Breast epithelium (tissue), 4 donors: ENCODE measurements at places on chromosomes 16 and 17. TPM values are rescaled to one million over a fixed set of nuclear protein-coding genes. Genes with fewer than 3 reads are reported as not detected.
A peak's percentile ranks its signal among the peaks of the same experiment; 100 is the strongest.

GRCh38 chr17:4261452-4261851, 2.3 kb downstream of the ANKFY1 start:
- H3K36me3 ChIP-seq, result no peaks in the 10 kb centered on the region
- no peak for DNase-seq
- H3K4me1 ChIP-seq, result peaks cover 6% of the 10 kb centered on the region
- no peaks in the 10 kb centered on the region for H3K27me3 ChIP-seq

DNA sequence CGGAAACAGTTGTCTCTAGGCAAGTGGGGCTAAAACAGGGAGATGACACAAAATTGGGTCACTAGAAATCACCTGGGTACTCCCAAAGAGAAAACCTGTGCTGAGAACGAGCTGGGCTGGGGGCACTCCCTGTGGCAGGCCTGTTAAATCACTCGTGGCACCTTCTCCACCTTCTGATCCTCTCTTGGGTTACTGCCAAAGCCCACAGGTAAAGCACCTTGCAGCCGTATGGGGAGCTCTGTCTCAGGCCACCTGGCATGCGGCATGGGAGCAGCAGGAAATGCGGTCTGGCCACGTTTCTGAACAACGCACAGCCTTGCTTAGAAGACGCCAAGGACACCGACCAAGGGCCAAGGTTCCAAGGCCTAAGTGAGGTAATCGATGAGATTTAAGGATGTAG, 21.5 kb upstream of the ICAM2 start:
- H3K4me3 ChIP-seq, result no peak overlapping the region
- peaks cover 16% of the 10 kb centered on the region for H3K36me3 ChIP-seq
- no peak overlapping the region for H3K27ac ChIP-seq
- no peaks in the 10 kb centered on the region for H3K27me3 ChIP-seq
- H3K4me1 ChIP-seq, result no peaks in the 10 kb centered on the region

- peak overlapping the region; percentile 43 for H3K4me3 ChIP-seq
- DNase-seq, result peak; percentile 88
- H3K27ac ChIP-seq, result peak overlapping the region; percentile 82
- no peaks in the 10 kb centered on the region for H3K4me1 ChIP-seq
Observed at GRCh38 chr17:82838386-82839063, 1.3 kb downstream of the ZNF750 start.

GRCh38 chr17:76947771-76948170, 79.6 kb downstream of the MGAT5B start:
- H3K27me3 ChIP-seq, result no peaks in the 10 kb centered on the region
- H3K4me3 ChIP-seq, result no peak overlapping the region
- no peaks in the 10 kb centered on the region for H3K36me3 ChIP-seq
- no peaks in the 10 kb centered on the region for H3K4me1 ChIP-seq
- DNase-seq, result no peak

- H3K4me3 ChIP-seq, result no peak overlapping the region
- H3K27ac ChIP-seq, result no peak overlapping the region
- H3K4me1 ChIP-seq, result no peaks in the 10 kb centered on the region
- no peak for DNase-seq
- H3K27me3 ChIP-seq, result peaks cover 7% of the 10 kb centered on the region
- H3K36me3 ChIP-seq, result no peaks in the 10 kb centered on the region
Observed at GRCh38 chr16:1054660-1055556, 17.6 kb upstream of the SSTR5 start.

GGT6 gene
- total RNA-seq, result not detected

DLX3 gene
- 0.98 TPM for total RNA-seq
